WERI-Rb-1 (cell line): ENCODE measurements at places on chromosomes 16 and 17.

DNA sequence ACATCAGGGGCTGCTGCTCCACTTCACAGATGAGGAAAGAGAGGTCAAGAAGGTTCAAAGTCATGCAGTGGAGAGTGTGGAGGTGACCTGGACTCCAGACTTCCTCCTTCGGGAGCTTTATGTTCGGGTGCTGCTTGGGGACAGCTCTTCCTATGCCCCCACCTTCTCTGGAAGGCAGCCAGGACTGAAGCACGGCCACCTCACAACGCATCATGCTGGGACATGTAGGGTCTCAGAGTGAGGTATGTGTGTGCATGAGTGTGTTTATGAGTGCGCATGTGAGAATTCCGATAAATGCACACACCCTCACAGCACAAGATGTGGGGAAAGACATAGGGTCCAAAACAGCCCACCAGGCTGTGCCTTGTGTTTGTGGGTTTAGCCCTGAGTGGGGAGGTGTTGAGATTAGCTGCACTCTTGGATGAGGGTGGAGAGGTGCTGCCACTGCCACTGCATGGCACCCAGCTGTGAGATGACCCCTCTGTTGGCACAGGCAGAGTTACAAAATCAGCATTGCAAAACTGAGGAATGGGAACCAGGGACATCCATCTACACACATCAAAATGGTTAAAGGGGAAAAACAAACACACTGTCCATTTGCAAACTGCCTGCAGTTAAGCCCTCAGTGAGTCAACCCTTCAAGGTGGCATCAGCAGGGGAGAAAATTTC lies 367.4 kb downstream of the SEC14L1 start:
- peak; percentile 3 for DNase-seq

DNA sequence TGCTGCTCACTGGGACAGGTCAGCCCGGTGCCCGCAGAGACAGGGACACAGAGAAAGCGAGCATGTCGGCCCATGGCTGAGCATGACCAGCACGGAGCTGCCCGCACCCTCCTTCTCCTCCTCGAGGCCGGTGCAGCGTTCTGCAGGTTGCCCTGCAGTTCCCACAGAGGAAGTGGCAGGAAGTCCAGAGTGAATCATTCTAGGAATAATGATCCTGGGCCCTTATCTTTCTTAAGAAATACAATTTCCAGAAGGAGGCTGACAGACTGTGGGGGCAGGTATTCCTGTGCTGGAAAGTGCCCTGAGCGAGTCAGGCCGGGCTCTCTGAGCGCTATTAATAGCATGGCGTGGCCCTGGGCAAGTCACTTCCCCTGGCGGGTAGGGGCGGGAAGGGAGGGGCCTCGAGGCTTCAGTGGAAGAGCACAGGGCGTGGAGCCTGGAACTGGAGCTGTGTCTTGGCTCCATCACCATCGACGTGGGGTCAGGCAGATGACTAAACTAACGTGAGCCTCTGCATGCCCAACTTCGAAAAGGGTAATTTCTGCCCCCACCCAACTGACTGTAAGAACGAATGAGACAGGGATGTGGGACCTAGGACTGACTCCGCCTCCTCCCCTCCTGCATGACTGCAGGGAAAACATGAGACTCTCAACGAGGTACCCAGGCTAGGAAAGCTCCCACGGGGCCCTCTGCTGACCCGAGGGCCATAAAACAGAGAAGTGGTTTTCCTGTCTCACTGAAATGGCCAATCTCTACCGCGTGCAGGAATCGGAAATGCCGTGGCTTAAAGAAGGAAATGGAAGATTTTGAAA lies 9.8 kb downstream of the TMEM204 start:
- DNase-seq: peak; percentile 44

DNA sequence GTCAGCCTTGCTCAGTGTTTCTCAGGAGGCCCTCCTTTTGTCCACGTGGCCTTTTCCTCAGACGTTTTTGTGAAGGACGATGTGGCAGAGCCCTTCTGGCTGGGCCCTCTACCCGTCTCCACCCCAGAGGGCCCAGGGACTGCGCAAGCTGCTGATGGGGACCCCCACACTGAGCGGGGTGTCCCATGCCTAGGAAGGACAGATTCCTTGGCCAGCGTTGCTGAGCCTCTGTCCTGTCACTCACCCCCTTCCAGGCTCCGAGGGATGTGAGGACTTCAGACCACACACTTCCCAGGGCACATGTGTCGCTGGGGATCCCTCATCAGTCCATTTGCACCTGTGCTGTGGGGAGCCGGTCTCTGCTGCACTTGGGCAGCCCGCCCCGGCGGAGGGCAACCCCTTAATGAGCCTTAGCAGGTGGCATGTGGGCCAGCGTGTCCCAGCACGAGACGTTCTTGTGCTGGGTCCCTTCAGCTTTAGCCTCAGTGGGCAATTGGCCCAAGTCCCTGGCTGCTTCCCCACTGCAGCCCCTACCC lies 48.3 kb downstream of the NT5M start:
- DNase-seq: no peak

DNA sequence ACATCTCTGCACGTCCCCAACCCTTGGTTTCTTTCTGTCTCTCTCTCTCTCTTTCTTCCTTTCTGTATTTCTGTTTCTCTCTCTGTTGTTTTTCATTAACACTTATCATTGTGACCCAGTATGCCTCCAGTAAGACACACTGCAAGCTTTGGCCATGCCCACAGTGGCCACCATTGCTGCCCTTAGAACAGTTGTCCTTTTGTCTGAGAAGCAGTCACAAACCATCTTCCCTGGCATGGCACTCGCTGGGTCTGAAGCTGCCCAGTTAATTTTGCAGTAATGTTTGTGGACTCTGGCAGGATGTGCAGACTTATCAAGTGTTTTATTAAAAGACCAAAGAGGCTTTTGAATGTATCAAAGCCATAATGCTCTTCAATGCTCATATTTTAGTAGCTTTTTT lies 146.9 kb downstream of the MSI2 start:
- DNase-seq: no peak

GRCh38 chr16:51140112-51140511 lies 11.0 kb downstream of the SALL1 start:
- no peak for DNase-seq

- DNase-seq: peak; percentile 85
Measured at GRCh38 chr16:641326-642188, at the start of gene MCRIP2. Gene MCRIP2, plus strand, starts transcription at chr16:641828. Its CDS starts 164 bp downstream, at chr16:641992.

DNA sequence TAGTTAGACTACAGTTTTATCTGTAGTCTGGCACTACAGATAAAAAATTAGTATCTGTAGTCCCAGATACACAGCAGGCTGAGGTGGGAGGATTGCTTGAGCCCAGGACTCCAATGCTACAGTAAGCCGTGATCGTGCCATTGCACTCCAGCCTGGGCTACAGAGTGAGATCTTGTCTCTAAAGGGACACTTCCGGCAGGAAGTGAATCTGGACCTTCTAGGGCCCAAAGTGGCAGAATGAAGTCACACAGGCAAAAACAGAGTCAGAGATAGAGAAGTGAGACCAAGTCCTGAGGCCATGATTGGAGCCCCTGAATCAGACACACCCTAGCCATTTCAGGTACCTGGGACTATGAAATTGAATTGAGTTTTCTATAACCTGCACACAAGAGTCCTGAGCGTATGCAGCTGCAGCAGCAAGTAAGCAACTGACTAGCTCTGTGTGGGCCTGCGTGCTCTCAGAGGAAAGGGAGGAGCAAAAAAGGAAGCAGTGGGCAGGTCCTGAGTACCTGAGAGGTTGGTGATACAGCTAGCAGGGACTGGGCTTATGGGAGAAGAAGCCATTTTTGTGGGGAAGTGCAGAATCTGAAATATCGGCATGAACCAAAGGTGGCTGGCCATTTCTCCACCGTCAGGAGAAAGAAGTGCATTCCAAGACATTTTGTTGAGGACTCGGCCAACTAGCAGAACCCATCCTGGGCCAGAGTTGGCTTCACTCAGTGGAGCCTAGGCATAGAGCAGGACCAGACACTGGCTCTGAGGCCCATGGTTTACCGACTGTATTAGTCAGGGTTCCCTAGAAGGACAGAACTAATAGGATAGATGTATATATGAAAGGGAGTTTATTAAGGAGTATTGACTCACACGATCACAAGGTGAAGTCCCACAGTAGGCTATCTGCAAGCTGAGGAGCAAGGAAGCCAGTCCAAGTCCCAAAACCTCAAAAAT lies 27.2 kb upstream of the BRD7 start:
- no peak for DNase-seq

DNA sequence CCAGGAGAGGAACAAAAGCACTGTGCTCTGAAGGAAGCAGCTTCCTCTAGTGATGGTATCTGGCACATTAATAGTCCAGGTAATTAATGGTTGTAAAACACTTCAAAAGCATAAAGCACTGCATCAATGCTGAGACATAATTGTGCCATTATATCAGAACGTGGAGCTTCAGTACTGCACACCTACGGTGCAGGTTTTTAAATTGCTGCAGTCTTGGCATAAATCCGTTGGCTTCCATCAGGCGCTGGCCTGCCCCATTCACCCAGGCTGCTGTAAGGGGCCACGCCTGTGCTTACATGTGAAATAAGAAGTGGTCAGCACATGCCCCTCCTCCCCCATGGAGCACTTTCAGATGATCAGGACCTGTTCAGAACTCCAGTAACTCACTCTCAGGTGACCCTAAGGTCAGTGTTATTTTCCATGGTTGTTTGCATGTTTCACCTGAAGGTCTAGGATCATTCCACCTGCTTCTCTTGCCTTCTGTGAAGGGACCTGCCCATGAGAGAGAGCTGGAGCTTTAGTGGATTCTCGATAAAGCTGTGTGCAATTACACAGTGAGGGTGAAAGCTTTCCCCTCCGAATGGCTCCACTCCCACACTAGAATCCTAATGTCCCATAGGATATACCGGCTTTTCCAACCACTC lies 345.3 kb downstream of the CA10 start:
- no peak for DNase-seq

DNA sequence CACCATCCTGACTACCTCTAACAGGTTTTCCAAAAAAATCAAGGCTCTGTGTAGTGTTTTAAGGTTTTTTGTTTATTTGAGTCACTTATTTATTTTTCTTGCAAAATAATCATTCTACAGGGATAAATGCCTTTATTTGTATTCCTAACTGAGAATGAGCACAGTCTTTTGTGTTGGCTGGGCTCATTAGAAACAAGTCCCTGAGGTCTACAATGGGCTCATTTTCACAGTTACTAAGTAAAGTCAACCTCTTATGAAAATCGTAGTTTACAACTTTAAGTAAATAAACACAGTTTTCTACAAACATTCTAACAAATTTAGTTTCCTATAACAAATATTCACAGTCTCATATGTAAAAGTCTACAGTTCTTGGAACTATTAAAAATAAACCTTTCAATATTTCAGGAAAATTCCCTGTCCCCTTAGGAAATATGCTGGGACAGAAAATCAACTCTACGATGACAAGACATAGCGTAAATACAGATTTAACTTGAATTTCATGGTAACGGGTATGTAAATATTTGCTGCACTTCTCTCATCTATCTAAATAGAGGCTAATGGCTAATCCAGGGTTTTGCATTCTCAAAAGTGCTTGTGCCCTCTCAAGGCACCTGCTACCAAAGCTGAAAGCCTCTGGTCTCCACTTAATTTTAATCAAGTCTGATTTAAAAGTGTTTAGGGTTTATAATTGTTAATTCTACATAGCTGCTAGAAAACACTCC lies 31.5 kb upstream of the CDH5 start:
- no peak for DNase-seq

GRCh38 chr17:66549311-66549704 lies 246.9 kb downstream of the PRKCA start:
- no peak for DNase-seq

- DNase-seq: peak; percentile 52
Measured at GRCh38 chr16:1378804-1379303, 27.1 kb downstream of the GNPTG start.

DNA sequence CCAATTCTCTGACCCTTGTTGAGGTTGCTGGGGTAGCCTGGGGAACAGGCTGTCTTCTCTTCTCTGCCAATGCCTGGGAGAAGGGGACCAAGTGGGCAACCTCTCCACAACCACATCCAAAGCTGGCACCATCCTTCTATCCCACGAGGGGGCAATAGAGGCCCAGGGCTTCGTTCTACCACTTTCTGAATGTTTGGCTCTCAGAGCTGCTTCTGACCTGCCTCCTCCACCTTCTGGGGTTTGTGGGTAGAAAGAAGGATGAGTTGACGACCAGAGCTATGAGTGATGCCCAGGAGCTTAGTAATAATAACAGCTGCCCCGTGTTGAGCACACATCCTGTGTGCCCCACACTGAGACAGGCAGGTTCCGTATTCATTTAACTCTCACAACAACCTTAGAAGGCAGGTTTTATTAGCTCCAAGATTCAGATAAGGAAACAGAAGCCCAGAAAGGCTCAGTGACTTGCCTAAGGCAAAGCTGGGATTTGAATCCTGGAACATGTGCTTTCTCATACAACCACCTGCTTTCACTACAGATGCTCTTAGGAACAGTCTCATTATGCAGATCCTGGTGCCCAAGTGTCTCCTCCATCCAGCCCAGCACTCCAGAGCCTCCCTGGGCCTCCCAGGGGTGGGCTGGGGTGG lies 11.1 kb downstream of the TSPOAP1 start:
- peak; percentile 67 for DNase-seq

- DNase-seq: no peak
Measured at GRCh38 chr17:41396996-41397660, at the start of gene KRT31. Gene KRT31, minus strand, starts transcription at chr17:41397608. Its CDS starts 69 bp downstream, at chr17:41397539.

DNA sequence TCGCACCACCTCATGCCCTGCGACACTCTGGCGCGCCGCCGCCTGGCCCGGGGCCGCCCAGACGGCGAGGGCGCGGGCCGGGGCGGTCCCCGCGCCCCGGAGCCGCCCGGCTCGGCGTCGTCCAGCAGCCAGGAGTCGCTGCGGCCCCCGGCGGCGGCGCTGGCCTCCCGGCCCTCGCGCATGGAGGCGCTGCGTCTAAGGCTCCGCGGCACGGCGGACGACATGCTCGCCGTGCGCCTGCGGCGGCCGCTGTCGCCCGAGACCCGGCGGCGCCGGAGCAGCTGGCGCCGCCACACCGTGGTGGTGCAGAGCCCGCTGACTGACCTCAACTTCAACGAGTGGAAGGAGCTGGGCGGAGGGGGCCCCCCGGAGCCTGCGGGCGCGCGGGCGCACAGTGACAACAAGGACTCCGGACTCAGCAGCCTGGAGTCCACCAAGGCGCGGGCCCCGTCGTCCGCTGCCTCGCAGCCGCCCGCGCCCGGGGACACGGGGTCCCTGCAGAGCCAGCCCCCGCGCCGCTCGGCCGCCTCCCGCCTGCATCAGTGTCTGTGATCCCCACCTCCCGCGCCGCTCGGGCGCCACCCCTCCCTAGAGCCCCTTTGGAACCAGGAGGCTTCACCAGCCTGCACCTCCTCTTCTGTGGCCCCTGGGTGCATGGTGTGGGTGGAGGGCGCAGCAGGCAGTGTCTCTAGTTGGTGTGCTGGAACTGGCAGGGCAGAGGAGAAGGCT lies 82.3 kb downstream of the ARHGAP23 start:
- peak; percentile 80 for DNase-seq
